ENCODE measurements at places on chromosomes 5 and 9. TPM values are rescaled to one million over a fixed set of nuclear protein-coding genes. Genes with fewer than 3 reads are reported as not detected.

The UBLCP1 gene
- 15.7 TPM for total RNA-seq

The FST gene
- 0.74 TPM for total RNA-seq

The SPARC gene
- 124 TPM for total RNA-seq

The LRRTM2 gene
- 118 TPM for total RNA-seq

The FBP2 gene
- not detected for total RNA-seq

The CCDC192 gene
- 0.25 TPM for total RNA-seq

The LCN15 gene
- total RNA-seq: not detected

The LTC4S gene
- 0.74 TPM for total RNA-seq

The CCL27 gene
- total RNA-seq: 0.25 TPM

The AIF1L gene
- 14.0 TPM for total RNA-seq

The LHFPL2 gene
- total RNA-seq: 22.6 TPM

The GFI1B gene
- under 0.01 TPM for total RNA-seq

The ERGIC1 gene
- total RNA-seq: 31.2 TPM

The AFAP1L1 gene
- 5.2 TPM for total RNA-seq

The SLC34A1 gene
- total RNA-seq: not detected

The MLANA gene
- not detected for total RNA-seq

The SVEP1 gene
- 6.1 TPM for total RNA-seq

The INSL6 gene
- total RNA-seq: not detected

The HTR1A gene
- 8.4 TPM for total RNA-seq

The PCDHGB7 gene
- 14.8 TPM for total RNA-seq

The FBP1 gene
- total RNA-seq: not detected

The SLC46A2 gene
- total RNA-seq: not detected

The DNAI1 gene
- 0.25 TPM for total RNA-seq

The SPINK13 gene
- total RNA-seq: not detected

The SLC36A2 gene
- not detected for total RNA-seq

The QRFP gene
- not detected for total RNA-seq

The ORM2 gene
- not detected for total RNA-seq

The NUTM2F gene
- not detected for total RNA-seq

The SURF2 gene
- 11.8 TPM for total RNA-seq
